ENCODE measurements at places on chromosomes 6 and 20.

DNA sequence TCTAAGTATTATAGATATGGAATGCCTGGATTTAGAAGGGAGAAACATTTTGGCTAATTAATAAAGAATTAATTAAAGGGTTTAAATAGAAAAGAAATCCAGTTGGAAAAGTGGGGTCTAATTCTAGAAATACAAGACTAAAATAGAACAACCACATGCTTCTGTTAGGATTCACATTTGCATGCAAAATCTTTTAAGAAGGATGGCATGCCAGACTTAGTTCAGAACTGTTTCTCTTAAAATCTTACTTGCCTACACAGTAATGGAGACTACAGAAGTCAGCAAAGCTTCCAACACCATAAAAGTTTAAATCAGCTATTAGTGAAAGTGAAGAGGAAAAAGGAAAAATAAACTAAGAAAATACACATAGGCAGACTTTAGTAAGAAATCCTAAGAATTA, 32.7 kb upstream of the KATNA1 start:
- no peak for DNase-seq

GRCh38 chr6:106084106-106084988, 1.8 kb upstream of the PRDM1 start:
- DNase-seq = peak; percentile 89

GRCh38 chr20:46683011-46683667, 6.1 kb downstream of the TP53RK start:
- DNase-seq = no peak

- DNase-seq = no peak
Measured at GRCh38 chr20:16526433-16527380, 46.5 kb downstream of the KIF16B start.

DNA sequence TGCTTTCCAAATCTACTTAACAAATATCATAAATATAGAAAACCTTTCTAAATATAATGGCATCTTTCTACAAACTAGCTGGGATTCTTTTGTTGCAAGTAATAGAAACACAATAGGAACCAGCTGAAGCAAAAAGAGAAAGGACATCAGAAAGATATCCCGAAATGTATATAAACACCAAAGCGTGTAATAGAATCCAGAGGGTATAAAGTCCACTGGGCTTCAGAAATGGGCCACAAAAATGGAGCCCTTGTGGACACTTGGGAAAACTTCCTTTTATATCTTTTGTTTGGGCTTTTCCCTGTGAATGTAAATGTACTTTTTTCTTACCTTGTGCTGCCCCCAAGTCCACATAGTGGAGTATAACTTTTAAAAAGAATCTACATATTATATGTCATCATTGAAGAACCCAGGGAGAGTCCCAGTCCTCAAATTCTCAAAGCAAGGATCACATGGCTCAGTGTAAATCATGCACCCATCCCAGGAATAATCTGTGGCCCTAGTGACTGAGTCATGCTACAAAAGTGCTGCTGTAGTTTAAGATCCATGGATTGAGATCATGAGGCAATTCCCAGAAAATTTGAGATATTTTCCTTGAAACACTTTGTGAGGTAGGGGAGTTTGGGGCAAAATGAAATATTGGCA, 457.0 kb downstream of the EPM2A start:
- DNase-seq = no peak

DNA sequence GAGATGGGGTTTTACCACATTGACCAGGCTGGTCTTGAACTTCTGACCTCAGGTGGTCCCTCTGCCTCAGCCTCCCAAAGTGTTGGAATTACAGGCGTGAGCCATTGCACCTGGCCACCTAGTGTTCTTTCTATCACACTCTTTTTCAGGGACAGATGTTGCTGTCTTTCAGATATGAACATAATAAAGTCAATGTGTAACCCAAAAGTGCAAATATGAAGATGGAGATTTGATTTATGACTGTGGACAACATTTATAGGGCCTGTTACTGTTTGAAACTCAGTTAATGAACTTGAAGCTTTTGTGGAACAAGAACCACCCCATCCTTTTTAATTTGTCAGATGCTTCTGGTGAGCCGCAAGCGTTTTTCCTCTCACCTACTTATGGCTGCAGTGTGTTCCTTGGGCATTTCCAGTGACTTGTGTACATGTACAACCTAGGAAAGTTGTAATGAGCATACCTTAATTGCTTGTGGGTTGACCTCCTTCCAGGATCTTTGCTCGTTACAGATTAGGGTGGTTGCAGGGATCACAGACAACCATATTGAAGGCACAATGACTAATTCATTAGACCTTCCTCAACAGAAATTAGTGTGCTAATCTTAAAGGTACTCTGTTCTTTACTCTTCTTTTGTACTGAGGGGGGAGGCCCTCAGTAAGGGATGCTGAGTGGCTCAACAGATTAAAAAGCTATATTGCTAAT, 6.8 kb downstream of the TBPL1 start:
- DNase-seq = no peak

GRCh38 chr6:112983713-112984261, 636.7 kb downstream of the RFPL4B start:
- DNase-seq = no peak

DNA sequence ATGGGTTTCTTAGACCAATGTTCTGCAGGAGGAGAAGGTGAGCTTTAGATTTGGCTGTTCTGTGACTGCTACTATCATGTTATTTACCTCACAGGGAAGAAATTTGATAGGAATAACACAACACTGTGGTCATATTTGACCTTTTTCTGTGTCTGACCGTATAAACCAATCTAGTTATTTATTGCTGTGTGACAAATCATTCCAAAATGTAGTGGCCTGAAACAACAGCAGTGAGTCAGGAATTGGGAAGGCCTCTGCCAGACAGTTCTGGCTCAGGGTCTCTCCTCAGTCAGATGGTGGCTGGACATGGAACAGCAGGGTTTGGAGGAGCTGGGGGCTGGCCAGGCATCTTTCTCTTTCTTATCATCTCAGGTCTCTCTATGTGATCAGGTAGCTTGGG, 33.0 kb downstream of the RIPOR2 start:
- DNase-seq = no peak

DNA sequence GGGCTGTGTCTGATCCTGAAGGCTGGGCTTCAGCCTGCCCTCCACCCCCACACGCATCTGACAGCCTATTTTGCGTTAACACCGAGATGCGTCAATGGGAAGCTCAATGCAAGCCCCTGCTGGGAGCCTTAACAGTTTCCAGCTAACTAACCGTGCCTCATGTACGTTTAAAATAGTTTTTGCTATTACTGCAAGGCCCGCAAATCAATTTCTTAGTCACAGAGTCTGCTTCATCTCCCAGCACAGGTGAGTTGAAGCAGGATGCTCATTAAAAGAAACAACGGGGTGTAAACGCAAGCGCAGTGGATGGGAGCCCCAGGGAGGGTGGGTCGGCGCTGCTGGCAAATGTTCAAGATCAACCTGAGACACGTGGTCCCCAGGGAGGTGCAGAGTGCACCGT, 142.8 kb upstream of the PHACTR3 start:
- no peak for DNase-seq

DNA sequence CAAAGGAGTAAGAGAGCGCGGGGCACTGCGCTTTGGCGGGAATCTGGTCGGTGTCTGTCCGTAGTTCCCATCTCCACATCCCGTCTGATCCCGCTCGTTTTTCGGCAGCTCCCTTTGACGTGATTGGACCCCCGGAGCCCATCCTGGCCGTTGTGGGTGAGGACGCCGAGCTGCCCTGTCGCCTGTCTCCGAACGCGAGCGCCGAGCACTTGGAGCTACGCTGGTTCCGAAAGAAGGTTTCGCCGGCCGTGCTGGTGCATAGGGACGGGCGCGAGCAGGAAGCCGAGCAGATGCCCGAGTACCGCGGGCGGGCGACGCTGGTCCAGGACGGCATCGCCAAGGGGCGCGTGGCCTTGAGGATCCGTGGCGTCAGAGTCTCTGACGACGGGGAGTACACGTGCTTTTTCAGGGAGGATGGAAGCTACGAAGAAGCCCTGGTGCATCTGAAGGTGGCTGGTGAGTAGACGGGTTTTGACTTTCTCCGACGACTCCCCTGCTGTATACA, 1.4 kb downstream of the BTN1A1 start:
- no peak for DNase-seq

DNA sequence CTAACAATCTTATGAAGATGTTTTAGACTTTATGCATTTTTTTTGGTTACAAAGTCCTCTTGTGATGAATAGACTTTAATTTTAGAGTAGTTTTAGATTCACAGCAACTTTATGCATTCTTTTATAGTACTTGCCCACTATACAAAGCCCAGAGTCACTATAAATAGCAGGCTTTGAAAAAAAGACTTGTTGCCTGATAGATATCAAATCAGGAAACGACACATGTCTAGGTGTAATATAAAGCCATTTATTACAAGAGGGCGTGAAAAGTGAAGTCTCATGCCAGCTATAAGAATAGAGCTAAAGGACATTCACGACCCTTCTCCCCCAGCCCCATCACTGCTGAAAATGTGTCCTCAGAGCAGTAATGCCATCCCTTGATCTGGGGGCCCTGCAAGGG, 78.0 kb upstream of the MRPS10 start:
- no peak for DNase-seq

DNA sequence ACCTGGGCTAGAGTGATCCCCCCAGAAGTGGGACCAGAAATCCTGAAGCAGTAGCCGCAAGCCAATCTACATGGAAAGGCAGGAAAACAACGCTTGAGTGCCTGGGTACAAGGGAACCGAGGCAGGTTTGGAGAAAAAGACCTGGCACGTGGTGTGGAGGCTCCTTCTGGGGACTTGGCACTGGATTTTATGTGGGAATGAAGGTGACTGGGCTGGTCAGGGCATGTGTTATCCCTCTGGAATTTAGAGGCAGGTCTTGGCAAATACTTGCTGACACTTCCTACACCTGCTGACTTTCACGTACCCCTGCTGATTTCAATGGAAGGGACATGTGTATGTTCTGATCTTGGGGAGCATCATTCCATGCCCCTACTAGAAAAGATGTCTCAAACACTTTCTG, 25.0 kb upstream of the FAM217A start:
- no peak for DNase-seq

GRCh38 chr6:136550330-136551071, at the start of gene MAP7:
TSS of gene MAP7 (minus strand) at chr6:136550422. CDS start at chr6:136550408, 14 bp downstream.
- DNase-seq = no peak

DNA sequence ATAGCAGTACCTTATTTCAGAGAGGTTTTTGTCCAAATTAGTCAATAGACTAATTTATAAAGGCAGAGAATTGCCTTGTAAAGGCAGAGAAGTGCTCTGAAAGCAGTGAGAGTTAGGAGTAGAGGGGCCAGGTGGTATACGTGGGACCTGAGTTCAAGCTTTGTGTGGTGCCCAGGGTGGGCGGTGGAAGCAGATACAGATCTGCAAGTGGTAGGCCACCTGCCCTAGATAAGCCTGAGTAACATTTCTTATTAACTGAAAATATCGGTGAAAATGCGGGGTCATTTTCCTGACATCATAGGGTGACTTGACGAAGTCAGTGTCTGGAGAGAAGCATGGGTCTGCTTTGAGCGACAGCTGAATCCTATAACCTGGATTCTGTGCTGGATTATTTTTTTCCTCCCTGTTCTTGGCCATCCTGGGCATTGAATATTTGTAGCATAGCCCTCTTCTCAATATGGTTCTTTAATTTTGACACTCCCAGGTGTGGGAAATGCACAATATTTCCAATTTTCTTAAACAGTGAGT, 62.2 kb upstream of the SUPT3H start:
- DNase-seq = no peak

DNA sequence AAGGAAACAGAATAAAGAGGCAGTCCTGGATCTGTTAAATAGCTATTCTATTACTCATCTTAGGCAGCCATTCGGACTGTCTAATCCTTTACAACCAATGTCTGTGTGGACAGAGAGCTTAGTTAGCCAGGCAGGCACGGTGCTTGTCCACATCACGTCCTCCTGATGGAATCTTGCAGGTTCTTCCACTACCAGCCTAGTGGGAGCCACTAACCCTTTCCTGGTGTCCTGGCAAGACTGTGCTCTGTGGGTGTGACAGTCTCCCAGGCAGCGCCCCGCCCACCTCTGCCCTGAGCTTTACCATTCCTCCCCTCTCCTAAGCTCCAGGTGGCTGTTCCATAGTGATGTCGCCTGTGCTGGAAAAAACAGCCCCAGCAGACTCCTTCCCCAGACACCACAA, 78.3 kb upstream of the CLDN20 start:
- no peak for DNase-seq

DNA sequence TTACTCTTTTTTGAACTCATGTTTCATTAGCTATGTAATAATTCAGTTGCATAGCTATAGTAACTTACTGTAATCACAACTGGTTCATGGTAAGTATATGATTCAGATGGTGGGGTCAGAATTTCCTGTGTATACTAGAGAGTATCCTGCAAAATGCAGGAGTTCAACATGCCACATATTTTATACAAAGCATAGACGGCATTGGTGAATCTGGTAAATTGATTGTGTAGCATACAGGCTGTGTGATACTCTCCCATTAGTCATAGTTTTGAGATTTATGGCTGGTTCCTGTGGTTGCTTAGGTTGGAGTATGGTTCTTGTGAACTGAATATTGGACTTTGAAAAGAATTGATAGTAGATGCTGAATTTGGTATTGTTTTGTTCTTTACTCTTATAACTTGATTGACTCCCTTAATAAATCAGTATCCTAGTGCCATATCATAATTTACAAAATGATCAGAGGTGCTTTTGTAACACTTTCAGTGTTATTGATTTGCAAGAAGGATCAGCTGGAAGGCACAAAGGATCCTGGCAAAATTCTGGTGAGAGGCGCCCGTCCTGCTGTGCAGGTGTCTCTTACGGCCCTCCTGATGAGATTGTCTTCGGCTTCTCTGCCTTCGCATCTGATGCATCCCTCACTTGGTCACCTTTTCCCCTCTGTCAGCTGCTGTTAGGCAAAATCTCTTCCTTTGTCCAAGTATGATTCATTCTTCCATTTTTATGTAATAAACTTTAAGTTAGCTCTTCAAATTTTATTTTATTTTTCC, 22.6 kb downstream of the SNX9 start:
- no peak for DNase-seq

DNA sequence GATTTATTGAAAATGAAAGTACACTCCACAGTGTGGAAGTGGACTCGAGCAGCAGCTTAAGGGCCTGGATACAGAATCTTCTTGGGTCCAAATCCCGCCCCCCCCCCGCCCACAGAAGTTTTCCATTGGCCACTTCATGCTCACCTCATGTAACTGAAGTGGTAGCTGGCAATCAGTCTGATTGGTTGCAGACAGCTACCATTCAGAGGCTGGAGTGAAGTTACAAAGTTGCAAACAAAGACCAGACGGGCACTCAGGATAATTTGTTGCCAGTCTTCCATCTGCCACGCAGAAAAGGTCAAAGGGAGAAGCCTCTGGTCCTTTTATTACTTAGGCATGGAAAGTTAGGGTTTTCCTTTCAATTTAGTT, 25.8 kb upstream of the FABP7 start:
- no peak for DNase-seq

Data from NAMALWA (cell line).